Activated gamma-delta T cell treated with anti-CD3 and anti-CD28 coated beads, Interleukin-2, amount 50 U/mL, for 16 hours (primary cell): ENCODE measurements at places on chromosomes 2 and 18.

- no peak for DNase-seq
Observed at GRCh38 chr18:57077005-57077765, 69.7 kb upstream of the BOD1L2 start.

- DNase-seq = no peak
Observed at GRCh38 chr2:25479761-25480160, 138.0 kb upstream of the DNMT3A start.

DNA sequence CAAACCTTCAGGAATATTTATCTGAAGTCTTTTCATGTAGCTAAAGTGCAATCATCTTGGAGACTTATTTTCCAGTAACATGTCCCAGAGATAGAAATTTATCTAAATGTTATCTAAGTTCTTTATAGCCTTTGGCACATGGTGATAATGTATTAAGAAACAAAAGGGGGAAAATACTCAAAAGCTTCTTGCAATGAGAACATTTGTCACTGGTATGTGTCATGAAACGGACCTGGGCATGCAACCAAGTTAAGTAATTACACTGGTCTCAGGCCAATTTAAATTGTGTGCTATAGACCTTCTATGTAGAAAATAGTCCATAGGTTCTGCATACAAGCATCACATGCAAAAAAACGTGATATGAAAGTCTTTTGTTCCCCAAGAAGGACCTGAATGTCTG is 136.2 kb downstream of the SLC8A1 start:
- DNase-seq = no peak

- no peak for DNase-seq
Observed at GRCh38 chr2:101360232-101360631, 27.1 kb downstream of the CREG2 start.

- no peak for DNase-seq
Observed at GRCh38 chr2:226073496-226074160, 674.1 kb downstream of the NYAP2 start.

DNA sequence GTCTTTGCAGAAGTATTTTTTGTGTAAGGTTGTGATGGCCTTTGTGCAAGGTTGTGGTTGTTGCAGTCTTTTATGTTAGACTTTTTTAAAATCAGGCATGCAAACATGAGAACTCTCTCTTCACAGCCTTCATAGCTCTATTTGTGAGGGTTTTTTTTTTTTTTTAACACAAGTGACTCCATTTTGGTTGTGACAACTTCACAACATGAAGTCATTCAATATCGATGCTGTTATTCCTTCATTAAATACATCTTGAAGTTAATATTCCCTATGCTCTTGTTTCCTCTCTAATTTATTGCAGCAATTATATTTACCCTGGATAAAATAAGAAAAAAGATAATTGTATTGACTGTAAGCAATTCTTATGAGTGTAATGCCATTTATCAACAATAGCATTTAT is 35.5 kb downstream of the DHRS9 start:
- DNase-seq = no peak
